NCI-H1436 (cell line): ENCODE measurements at places on chromosomes 13 and 19.

DNA sequence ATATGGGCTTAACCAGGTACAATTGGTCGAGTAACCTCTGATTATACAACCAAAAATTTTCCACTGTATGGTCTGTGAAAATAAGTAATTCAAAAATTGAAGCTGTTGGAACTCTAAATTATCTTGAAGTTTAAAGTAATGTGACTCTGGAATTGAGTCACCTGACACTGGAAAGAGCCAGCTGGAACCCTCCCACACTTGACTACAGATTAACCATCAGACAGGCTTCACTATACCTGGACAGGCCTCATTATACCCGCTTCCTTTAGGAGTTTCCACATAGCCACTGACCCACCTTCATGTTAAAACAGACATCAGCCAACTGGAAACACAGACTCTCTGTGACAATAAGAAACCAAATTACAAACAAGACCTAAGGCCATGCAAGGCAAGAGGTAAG, 1.3 kb downstream of the ZNF433 start:
- DNase-seq, result no peak

DNA sequence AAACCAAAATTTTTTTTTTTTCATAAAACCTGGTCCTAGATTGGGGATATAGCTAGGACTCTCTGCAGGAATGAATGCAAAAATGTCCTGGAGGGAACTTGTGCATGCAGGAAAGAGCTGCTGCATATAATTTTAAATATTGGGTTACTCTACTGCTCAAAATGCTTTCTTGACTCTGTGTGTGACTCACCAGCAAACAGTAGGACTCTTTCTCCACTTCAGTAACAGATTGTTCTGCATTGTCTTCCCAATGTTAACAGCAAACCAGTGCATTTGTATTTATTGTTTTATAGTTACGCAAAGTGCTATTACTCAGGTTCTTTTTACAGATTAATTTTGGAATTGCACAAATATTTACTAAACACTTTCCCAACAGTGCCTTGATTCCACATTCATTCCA, 163.7 kb upstream of the KL start:
- DNase-seq, result no peak

DNA sequence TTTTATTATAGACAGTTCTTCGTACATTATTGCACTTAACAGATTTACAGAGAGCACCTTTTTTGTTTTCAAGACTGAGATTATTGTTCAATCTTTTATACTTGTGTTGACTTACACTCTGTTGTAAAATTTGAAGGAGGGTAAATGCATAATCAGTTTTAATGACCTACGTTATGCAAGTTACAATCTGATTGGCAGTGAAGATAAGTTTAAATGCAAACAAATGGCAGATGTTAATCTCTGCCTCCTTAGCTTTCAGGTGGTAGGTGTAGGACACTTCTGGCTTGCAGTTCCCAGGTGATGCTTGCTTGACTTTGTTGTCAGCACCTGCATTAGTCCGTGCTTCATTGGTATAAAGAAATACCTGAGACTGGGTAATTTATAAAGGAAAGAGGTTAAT, 424.9 kb downstream of the FGF9 start:
- no peak for DNase-seq

DNA sequence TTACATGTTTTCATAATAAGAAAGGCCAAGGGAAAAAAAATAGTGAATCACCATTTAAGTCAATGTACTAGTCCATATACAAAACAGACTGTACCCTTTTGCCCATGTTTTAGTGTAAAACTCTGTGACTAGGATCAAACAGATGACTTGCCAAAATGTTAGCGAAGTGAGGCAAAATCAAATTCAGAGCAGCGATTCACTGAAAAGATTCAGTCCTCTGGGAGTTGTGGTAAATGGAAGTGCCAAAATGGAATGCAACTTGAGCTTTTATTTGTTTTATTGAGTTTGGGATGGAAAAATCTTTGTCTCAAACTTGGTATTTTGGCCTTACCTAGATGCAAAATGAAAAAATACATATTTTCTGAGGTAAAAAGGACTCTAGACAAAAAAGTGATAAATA, 9.1 kb downstream of the CDADC1 start:
- no peak for DNase-seq

- no peak for DNase-seq
Observed at GRCh38 chr13:97114651-97115050, 107.5 kb upstream of the MBNL2 start.

- no peak for DNase-seq
Observed at GRCh38 chr13:76286178-76286577, 600.0 kb downstream of the KCTD12 start.

GRCh38 chr13:32150239-32150638, 118.7 kb downstream of the FRY start:
- no peak for DNase-seq

DNA sequence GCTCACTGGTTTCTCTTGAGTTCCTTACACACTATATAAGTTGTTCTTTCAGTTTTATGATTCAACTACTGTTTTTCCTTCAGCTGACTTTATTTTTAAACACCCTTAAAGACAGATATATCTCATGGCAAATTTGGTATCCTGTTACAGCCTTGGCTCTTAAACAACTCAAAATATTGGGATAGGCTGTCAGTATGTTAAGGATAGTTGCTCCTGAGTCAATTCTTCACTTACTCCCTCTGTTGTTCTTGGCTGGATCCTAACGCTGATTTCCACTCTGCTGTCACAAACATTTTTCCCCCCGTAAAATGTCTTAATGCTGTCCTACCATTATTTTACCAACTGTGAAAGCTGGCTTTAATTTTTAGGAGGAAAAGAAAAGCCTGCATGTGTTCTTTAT, 1.2 kb downstream of the KCNRG start:
- DNase-seq, result no peak

DNA sequence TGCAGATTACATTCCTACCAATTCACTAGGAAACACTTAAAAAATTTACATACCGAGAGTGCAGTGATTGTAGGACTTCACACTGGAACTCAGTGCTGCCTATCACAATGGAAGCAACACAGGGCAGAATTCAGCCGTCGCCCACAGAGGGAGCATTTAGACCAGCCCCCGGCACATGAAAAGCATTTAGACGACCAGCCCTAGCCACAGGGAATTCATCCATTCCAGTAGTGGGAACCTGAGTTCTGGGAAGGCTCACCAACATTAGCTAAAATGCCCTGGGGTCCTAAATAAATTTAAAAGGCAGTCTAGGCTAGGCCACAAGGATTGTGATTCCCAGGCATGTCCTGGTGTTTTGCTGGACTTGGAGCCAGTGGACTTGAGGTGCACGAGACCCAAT, 155.2 kb downstream of the LIG4 start:
- DNase-seq, result no peak

- no peak for DNase-seq
Observed at GRCh38 chr13:25846222-25846984, 205.4 kb downstream of the SHISA2 start.

GRCh38 chr19:33194532-33194885, 379 bp downstream of the LRP3 start:
- no peak for DNase-seq

GRCh38 chr19:1540365-1540925, 16.6 kb downstream of the PLK5 start:
- DNase-seq, result no peak

- DNase-seq, result no peak
Observed at GRCh38 chr13:24659239-24659638, 21.0 kb upstream of the ATP12A start.

DNA sequence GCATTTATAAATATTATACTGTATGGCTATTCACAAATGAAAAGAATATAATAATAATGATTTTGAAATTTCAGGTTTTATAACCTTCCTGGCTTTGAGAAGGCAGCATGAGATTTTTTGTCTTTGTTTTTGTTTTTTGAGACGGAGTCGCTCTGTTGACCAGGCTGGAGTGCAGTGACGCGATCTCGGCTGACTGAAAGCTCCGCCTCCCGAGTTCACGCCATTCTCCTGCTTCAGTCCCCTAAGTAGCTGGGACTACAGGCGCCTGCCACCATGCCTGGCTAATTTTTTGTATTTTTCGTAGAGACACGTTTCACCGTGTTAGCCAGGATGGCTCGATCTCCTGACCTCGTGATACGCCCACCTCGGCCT, 64.1 kb downstream of the ZNF429 start:
- peak; percentile 22 for DNase-seq

DNA sequence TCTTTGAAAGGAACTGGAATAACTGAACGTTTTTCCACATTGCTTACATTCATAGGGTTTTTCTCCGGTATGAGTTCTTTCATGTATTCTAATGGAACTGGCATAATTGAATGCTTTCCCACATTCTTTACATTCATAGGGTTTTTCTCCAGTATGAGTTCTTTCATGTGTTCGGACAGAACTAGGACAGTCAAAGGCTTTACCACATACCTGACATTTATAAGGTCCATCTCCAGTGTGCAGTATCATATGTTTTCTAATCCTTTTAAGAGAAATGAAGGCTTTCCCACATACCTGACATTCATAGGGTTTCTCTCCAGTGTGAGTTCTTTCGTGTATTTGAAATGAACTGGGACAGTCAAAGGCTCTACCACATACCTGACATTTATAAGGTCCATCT, 24.7 kb downstream of the ZNF564 start:
- DNase-seq, result no peak

DNA sequence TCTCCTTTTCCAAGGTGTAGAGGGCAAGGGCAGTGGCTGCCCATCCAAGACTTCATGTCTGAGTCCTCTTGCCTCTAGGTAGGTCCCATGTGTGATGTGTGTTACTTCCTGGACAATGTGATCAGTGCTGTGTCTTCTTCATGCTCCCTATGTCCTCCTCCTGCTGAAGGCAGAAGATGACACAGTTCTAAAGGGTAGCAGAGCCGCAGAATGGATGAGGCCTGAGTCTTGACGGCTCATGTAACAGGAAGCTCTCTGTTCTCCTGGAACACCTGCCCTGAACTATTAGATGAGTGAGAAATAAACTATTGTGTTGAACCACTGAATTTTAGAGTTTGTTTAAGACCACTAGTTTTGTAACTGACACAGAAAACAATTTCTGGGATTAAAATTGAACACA, 165.9 kb downstream of the NDFIP2 start:
- DNase-seq, result no peak

DNA sequence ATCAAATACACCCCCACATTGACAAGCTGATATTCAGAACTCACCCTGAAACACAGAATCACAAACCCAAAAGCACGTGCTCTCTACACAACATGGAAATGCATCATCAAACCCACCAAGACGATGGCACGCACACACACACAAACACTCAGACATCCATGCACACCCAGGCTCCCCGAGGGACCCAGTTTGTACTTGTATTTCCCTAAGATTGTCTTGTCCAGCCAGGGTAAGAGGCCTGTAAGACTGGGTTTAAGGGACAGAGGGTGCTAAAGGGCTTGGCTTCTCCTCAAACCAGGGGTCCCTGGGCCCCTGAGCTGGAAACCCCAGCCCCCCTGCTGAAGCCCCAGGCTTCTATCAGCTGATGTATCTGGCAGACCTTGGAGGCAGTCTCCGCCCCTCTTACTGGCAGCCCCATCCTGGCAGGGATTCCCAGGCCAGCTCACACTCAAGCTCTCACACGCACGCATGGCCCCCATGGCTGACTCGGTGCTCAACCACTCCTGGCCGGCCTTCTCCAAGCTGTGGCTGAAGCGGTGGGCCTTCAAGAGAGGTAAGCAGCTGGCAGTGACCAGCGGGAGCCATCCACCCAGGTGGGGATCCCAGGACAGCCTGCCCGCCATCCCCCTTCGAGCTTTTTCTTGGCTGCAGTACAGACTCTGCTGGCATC, 6.5 kb downstream of the ARHGEF18 start:
- no peak for DNase-seq

DNA sequence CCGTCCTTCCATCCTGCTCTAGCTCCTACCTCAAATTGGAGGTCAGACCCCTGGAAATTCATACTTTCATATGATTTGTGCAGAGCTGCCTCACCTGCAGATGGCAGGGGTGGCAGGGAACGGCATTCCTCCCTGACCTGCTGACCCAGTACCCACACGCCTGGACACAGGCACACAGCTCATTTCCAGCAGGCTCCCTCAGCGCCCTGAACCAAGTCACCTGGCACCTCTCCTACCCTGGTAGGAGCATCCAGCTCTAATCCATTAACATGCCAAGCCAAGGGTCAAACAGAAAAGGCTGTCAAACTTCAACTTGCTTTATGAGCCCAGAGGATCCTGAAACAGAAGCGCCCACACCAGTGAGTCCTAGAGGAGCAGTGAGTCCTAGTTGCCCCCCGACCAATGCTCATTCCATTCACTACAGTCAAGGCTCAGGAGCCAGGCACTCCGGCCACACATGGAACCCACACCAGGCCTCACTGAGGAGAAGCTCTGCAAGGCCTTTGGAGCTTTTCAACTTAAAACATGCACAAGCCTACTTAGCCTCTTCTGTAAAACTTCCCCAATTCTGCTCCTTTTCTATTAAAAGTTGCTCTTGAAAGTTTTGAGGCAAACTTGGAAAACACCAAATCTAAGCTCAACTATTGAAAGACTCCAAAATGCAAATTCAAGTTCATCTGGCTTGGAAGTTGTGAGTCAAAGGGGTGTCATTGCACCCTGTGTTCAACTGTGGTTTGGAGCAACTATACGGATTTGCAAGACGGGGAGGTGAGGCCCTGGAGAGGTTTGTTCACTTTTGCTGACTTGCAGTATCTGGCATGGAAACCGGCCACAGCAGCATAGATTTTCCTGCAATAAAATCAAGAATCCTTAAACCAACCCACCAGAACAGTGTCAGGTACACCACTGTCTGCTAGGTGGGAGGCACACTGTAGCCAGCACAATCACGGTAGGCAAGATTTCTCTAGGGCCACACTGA, 96.7 kb downstream of the CRYL1 start:
- DNase-seq, result no peak

DNA sequence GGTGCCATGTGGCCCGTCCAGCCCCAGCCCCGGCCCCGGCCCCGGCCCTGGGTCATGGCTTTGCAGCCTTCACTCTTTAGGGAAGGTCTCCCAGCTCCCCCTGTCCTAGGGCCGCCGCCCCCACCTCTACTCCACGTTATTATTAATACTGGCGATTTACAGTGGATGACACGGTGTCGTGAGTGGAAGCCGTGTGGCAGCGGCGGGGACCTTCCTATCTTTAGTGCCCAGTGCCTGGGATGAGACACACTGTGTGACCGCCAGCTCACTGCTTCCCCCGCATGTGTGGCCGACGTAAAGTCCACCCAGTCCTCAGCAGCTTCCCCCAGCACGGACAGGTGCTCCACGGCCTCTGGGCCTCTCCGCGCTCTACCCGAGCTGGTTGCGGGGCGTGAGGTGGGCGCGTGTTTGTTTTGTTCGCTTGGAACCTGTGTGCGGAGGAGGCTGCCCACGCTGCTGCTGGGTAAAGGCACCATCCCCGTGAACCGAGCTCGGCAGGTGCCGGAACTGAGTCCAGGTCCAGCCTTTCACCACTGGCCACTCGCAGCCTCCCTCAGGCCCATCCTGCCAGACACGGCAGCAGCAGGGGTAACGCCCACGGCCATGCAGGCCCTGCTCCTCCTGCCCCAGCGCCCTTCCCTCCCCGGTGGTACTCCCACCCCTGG, 70.9 kb upstream of the MCF2L start:
- DNase-seq, result no peak

- no peak for DNase-seq
Observed at GRCh38 chr13:73171271-73171682, 112.5 kb downstream of the KLF5 start.

- DNase-seq, result no peak
Observed at GRCh38 chr13:101447852-101448251, 4.6 kb upstream of the ITGBL1 start.
